ENCODE measurements at places on chromosomes 7 and 10.

DNA sequence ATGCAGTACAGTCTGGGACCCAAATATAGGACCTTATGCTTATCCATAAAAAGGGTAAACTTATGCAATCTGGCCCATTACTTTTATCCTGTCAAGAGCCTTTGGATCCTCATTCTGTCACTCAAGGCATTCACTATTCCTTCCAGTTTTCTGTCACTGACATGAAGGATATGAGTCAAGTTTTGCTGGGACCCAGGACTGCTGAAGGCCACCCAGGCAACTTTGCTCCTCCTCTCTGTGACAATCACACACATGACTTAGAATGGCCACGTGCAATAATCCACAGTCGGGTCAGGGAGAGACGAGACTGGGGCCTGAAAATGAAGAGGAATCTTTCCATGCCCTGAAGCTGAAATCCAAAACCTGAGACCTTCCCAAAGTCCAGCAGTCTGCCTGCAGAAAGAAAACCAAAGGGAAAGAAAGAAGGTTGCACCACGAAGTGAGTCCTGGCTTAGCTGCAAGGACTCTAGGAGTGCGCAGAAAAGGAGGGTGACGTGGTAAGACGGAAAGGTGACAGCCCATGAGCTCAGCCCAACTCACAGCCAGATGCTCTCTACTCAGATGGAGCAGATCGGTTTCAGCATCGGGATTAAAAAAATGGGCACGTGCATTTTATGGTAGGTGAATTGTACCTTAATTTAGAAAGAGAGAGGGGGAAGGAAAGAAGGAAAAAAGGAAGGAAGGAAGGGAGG, 67.2 kb downstream of the VOPP1 start:
- no peak for DNase-seq

GRCh38 chr10:102227050-102227449, 951 bp downstream of the ELOVL3 start:
- no peak for DNase-seq

GRCh38 chr7:111540199-111540815, 22.0 kb downstream of the IMMP2L start:
- no peak for DNase-seq

GRCh38 chr10:11345224-11346054, 266.0 kb downstream of the USP6NL start:
- peak; percentile 59 for DNase-seq

- no peak for DNase-seq
Measured at GRCh38 chr10:58918887-58919286, 257.6 kb upstream of the PHYHIPL start.

DNA sequence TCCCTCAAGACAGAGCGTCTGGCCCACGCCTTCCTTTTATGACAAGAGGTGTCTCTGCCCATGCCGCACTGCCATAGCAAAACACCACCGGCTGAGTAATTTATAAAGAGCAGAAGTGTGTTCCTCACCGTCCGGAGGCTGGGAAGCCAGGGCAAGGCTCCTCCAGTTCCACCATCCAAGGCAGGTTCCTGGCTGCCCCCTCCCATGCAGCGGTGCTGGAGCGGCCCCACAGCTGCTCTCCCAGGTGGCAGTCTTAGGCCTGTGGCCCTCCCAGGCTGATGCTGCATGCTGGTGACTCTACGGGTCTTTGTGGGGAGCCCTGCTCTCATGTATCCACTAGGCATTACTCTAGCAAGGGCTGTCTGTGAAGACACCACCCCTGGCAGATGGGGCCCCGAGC, 113.1 kb downstream of the TCERG1L start:
- DNase-seq, result no peak

GRCh38 chr10:114653926-114654325, 4.1 kb downstream of the ABLIM1 start:
- DNase-seq, result no peak

DNA sequence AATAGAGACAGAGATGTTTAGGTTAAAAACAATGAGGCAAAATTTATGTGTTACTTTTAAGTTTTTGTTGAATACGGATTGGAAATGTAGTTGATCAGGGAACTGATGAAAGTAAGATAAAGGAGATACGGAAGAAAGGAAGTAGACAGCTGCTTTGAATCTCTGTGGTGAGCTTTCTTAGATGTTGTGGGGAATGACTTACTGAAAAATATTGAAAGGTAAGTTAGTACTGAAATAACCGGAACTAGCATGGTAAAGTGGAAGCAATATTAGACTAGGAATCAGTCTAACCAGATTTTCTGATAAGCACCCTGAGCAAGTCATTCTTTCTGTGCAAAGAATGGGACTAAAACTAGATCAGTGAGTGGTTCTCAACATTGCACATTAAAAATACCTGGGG, 34.8 kb downstream of the LUC7L2 start:
- no peak for DNase-seq

GRCh38 chr10:99658622-99659030, 683 bp upstream of the ENTPD7 start:
- peak; percentile 86 for DNase-seq

DNA sequence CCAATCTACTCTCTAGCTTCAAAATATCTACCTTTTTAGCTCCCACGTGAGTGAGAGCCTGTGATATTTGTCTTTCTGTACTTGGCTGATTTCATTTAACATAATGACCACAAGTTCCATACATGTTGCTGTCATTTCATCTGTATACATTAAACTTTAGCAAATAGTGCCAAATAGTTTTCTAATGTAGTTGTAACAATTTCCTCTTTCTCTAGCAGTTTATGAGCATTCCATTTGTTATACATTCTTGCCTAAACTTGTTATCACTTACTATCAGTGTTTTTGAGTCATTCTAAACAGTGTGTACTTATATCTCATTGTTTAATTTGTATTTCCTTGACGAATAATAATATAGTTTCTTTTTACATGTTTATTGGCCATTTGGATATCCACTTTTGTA, 77.2 kb downstream of the NEUROD6 start:
- no peak for DNase-seq

Measured in activated CD4-positive, alpha-beta memory T cell treated with anti-CD3 and anti-CD28 coated beads for 36 hours (primary cell).